Kidney epithelial cell (primary cell): ENCODE measurements at places on chromosomes 13 and 19. TPM values are rescaled to one million over a fixed set of nuclear protein-coding genes. Genes with fewer than 3 reads are reported as not detected.

The MEIOSIN gene
- total RNA-seq, result not detected in 2 replicates

The PDX1 gene
- total RNA-seq, result not detected in 2 replicates

The SCGB2B2 gene
- total RNA-seq, result 0.38 and 0.62 TPM in 2 replicates

DNA sequence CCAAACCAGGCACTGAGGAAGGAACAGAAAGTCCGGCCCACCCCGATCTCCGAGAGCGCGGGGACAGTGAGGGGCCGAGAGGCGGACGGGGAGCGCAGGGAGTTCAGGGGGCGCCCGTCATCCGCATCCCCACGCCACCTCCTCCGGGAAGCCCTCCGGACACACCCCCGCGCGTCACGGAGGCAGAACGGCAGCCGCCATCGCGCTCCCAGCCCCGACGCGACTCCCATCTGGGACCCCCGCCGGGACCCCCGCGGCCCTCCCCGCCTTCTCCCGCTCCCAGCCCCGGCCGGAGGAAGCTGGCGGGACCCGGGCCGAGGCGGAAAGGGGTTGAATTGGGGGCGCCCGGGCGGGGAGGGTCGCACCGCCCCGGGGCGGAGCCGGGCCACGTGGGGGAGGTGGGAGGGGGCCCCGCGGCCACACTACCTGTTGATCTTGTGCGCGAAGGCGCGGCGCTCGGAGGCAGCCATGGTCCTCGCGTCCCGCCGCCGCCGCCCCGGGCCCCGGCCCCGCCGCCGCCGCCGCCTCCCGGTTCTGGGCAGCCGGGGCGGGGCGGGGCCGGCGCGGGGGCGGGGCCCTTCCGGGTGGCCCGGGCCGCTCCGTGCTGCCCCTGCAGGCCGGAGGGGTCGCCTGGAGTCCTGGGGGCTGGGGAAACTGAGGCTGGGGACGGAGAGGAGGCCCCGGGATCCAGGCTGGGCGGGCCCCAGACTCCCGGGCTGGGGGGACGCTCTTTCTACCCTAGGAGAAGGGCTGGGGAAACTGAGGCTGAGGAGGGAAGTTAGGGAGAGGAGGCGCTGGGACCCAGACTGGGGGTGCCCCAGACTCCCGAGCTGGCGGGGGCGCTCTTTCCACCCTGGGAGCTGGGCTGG lies at the start of gene DOCK6:
Gene DOCK6 (minus strand): TSS at position 554 of the 869 bp plus-strand sequence. CDS start 84 bp downstream, at position 470.
- no peak for DNase-seq

The HSH2D gene
- 0.46 and 1.8 TPM in 2 replicates for total RNA-seq

GRCh38 chr19:19059837-19060611 lies 3.8 kb upstream of the SLC25A42 start:
- DNase-seq, result no peak

GRCh38 chr13:65011378-65011777 lies 2218.8 kb downstream of the PCDH9 start:
- DNase-seq, result no peak

The TPTE2 gene
- 0.29 TPM in 1 of 2 replicates, not detected in the other for total RNA-seq

The TRPC4 gene
- 2.2 and 2.6 TPM in 2 replicates for total RNA-seq

GRCh38 chr19:27974082-27974513 lies 1238.9 kb downstream of the UQCRFS1 start:
- no peak for DNase-seq

The DAND5 gene
- not detected in 2 replicates for total RNA-seq

The CYP2A7 gene
- not detected in 2 replicates for total RNA-seq

- DNase-seq, result no peak
Observed at GRCh38 chr19:48874303-48875135, 2.3 kb downstream of the PPP1R15A start.

DNA sequence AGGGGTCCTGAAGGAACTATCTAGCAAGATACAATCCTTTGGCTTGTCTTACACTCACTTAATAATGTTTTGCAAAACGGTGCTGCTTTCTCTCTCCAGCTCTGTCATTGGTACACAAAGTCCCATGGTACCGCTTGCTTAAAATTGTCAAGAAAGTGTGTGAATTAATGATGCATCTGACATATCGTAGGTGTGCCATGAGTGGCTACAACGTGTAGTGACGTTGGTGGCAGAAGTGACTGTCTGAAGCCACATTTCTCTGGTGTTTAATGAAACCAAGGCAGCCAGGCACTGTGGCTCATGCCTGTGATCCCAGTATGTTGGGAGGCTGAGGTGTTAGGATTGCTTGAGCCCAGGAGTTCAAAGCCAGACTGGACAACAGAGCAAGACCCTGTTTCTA lies 2.6 kb downstream of the HSH2D start:
- DNase-seq, result no peak

GRCh38 chr19:30212574-30212973 lies 159.6 kb upstream of the ZNF536 start:
- DNase-seq, result no peak

DNA sequence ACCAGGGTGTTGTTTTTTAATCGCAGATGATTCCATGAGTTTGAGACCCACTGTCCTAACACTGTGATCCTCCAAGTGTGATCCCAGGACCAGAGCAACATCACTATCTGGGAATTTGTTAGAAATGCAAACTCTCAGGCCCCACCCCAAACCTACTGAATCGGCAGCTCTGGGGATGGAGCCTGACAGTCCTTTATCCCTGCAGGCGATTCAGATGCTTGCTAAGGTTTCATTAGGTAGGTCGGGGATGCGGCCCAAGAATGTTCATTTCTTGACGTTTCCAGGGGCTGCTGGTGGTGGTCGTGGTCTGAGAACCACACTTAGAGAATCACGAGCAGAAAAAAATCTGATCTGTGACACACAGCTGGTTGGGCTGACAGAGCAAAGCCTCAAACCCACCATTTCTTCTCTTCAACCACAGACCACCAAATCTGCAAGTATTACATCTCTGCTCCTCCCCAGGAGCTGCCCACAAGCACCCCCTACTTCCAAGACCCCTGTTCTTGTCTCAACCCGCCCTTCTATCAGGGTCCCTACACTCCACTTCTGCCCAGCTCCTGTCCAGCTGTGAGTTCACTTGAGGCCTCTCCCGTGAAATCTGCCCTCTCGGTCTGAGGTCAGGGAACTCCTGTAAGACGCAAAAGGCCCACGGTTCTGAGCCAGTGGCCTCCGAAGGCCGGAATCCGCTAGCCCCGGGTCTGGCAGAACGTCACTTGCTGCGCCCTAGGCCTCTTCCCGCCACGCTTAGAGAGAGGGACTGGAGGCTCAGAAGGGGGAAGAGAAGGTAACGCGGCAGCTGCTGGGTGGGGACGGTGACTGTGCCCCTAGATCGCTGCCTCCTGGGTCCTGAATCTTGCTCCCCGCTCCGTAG lies 1.1 kb upstream of the FARP1 start:
- DNase-seq, result no peak

The CRB3 gene
- total RNA-seq, result 84.5 and 87.8 TPM in 2 replicates
